ENCODE measurements at places on chromosomes 16 and 17.

- no peak for DNase-seq
Observed at GRCh38 chr16:48188449-48189102, 32.8 kb upstream of the ABCC12 start.

DNA sequence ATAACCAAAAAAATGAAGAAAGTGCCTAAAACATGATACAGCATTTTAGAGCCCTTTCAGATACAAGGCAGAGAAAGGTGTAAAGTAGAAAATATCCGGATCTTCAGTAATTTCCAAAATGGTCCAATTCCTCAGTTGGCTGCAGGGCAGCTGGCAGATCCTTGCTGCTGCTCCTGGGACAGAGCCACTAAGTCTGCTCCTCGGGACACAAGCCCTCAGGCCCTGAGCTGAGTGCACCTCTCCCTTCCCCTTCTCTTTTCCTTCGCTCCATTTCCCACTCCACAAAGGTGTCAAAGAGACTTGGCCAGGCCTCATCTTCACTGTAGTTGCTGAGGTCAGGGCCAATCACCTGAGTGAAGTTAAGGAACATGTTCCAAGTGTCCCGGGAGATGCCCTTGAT, 40.5 kb downstream of the DCUN1D3 start:
- no peak for DNase-seq

- no peak for DNase-seq
Observed at GRCh38 chr16:11677959-11678881, 10.0 kb downstream of the SNN start.

- no peak for DNase-seq
Observed at GRCh38 chr17:19644493-19645210, 3.9 kb upstream of the ALDH3A2 start.

DNA sequence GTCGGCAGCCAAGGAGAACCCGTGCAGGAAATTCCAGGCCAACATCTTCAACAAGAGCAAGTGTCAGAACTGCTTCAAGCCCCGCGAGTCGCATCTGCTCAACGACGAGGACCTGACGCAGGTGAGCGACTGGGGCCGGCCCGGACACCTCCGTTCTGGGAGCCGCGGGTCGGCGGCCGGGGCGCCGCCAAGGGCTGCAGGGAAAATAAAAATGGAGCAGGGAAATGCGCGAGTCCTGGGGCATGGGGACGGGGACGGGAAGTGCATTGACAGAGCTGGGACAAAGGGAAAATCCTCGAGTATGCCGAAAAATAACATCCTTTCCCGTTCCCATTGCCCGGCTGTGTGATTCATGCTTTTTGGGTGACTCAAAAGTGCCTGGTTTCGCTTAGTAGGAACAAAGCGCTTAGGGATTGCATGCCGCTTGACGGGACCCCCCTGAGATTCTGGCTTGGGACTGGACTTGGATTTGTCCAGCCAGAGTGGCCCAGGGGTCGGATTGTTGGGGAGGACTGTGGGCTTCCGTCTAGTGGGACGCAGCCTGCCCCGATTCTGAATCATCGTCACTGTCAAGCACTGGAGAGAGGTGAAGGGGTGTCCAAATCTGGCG, 699 bp downstream of the MPRIP start:
- no peak for DNase-seq

DNA sequence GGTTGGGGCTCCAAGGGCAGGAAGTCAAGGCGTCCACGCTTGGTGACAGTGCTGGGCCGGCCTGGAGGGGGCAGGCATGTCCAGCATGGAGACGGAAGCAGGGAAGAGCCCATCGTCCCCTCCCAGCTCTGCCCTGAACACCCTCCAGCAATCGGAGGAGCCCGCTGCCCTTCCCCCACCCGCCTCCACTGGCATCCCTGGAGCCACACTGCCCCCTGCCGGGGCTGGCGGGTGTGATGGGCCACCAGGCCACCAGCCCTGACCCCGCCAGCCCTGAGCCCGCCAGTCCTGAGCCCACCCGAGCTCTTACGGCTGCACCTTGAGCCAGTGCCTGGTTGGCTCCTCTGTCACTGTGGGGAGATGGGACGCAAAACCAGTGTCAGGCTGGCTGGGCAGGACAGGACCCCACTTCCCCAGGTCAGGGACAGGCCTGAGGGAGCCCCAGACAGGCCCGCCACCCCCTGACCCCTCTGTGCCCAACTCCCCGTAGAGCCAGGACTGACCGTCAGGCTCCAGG, 4.1 kb upstream of the CDH15 start:
- peak; percentile 86 for DNase-seq

DNA sequence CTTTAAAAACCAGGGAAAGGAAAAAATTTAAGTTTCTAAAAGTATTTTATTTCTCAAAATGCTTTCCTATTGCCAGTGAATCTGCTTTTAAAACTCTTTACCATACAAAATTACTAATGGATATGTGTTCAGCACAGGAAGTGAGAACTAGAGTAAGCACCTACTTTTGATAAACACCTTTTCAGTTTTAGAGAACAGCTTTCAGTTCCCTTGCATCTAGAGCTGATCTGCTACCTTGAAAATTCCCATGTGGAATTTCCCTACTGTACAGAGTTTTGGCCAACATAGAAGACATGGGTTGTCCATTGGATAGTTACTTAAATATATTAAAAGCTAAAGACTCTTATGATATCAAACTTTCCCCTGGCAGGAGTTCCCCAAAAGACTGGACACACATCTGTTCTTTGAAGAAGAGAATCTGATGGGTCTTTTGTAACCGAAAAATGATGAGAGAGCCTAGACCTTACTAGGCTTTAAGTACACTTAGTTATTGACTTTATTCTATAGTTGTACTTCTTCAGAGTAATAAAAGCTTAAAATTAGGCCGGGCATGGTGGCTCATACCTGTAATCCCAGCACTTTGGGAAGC, 112.1 kb upstream of the CNTNAP4 start:
- DNase-seq, result no peak

- DNase-seq, result no peak
Observed at GRCh38 chr17:17142556-17142955, 63.6 kb downstream of the PLD6 start.

DNA sequence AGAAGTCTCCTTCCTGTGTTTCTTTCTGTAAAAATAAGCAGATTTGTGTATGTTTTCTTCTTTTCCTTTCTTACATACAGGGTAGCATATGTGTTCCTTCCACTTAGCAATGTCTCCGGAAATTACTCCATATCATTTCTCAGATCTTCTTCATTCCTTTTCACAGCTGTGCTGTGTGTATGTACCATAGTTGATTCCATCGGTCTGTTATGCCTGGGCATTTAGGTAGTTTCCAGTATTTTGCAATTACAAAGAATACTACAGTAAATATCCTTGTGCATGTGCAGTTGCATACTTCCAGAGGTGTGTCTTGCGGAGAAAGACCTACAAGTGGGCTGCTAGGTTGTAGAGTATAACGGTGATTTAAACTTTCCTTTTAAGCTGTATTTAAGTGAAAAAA, 69.8 kb downstream of the CLEC16A start:
- DNase-seq, result no peak

DNA sequence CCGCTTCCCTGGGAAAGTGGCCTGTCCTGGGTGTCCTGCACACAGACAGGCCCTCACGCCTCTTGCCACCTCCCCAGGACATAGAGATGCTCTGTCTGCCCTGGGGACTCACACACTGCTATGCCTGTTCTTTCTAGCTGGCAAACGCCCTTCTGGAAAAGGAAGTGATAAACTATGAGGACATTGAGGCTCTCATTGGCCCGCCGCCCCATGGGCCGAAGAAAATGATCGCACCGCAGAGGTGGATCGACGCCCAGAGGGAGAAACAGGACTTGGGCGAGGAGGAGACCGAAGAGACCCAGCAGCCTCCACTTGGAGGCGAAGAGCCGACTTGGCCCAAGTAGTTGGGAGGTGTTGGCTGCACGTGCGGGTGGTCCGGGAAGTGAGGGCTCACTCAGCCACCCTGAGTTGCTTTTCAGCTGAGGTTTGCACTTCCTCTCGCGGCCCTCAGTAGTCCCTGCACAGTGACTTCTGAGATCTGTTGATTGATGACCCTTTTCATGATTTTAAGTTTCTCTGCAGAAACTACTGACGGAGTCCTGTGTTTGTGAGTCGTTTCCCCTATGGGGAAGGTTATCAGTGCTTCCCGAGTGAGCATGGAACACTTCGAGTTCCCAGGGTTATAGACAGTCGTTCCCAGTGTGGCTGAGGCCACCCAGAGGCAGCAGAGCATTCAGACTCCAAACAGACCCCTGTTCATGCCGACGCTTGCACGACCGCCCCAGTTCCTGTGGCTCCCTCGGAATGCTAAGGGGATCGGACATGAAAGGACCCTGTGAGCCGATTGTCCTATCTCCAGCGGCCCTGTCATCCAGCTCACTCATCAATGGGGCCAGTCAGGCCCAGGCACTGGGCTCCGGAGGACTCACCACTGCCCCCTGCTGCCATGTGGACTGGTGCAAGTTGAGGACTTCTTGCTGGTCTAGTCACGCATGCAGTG, 3.5 kb upstream of the RPL13 start:
- DNase-seq, result peak; percentile 89

GRCh38 chr16:4572715-4573114, 16.6 kb downstream of the C16orf96 start:
- DNase-seq, result peak; percentile 26

Measured in left cardiac atrium (tissue), 4 donors.